Activated CD4-positive, alpha-beta T cell treated with anti-CD3 and anti-CD28 coated beads, Interleukin-10, Interleukin-2, amounts not matched to agents 100 ng/mL and 50 ng/mL, durations not matched to agents 16 hours and 8 hours (primary cell): ENCODE measurements at places on chromosomes 3 and 15.

- DNase-seq, result no peak
Observed at GRCh38 chr3:171345107-171345843, 114.9 kb downstream of the TNIK start.

- DNase-seq, result peak; percentile 70
Observed at GRCh38 chr3:4474683-4475490, 7.8 kb upstream of the SUMF1 start.

GRCh38 chr3:112687616-112688015 is 46.7 kb upstream of the CCDC80 start:
- DNase-seq, result no peak

- no peak for DNase-seq
Observed at GRCh38 chr15:82871358-82871757, 61.9 kb downstream of the WHAMM start.

DNA sequence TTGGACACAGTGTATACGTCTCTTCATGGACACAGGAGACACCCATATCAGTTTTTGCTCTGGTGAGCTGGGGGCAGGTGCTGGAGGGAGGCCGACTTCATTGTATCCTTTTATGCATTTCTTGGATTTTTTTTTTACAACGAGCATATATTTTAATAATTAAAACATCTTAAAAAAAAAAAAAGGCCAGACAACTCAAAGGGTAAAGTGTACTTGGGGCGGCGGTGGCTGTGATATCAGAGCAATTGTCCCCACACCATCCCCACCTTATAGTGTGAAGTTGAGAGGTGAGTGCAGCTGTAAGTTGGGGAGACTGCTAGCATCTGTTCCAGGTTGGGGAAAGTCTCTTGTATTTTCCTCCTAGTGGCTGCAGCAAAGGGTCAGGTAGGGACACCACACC is 12.0 kb upstream of the PLXNA1 start:
- no peak for DNase-seq

DNA sequence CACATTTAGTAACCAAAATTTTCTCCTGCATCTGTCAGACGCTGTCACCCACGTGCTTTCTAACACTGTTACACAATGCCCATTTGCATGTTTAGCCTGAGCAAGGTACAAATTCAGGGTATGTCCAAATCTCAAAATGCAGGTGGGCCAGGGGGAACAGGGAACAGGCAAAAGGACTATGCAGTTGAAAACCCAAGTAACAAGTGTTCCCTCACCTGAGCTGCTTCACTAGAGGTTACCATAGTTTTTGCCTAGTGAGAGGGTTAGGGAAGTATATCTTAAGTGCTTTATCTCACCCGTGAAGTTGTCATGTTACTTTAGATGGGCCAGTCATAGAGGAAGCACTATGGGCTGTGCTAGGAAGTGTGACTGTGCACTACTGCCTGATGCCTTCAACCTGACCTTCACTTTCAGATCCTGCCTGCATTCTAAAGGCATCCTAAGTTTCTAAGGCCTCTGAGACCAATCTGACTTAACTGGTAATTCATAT is 6.0 kb upstream of the TMEM87A start:
- DNase-seq, result peak; percentile 39

DNA sequence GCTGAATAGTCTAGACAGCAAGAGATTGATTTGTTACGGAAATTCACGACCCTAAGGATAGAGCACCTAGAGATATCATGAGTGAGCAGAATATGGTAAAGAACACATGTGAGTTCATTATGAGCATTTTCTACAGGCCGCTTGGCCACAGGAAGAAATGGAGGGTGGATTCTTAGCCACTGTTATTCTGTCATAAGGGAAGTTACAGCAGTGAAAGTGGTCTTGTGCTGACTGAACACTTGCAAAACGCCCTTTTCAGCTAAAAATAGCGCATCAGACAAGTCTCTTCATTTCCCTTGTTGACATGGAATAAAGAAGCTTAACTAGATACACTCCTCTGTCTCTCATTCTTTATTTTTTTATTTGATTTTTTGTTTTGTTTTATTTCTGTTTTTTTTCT is 19.8 kb downstream of the DGKG start:
- no peak for DNase-seq

GRCh38 chr3:141237701-141238521 is 6.3 kb downstream of the PXYLP1 start:
- DNase-seq, result peak; percentile 65

DNA sequence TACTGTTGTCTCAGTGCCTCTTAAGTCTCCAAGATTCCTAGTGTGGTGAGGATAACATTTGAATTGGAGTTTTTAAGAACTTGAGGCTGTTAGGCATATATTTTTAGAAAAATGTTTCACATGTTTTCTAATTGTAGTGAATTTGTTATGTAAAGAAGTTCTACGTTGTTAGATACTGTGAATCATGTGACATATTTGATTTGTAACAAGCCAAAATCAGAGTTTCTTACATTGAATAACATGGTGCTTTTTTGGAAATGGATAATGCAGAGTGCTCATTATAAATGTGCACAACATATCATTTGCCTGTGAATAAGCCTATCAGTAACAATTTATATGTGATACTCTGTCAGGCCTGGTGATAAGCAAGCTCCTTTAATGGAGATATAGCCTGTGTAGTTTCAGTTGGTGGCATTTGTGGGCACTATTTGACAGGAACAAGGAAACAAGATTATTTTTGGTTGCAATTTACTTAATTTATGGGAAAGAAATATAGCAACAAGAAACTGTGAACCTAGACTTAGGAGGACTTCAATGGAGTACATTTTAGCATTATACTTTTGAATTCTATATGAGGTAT is 328.8 kb downstream of the ARPP21 start:
- DNase-seq, result no peak

GRCh38 chr15:38844736-38845135 is 280.1 kb upstream of the RASGRP1 start:
- DNase-seq, result no peak

- no peak for DNase-seq
Observed at GRCh38 chr3:183394150-183394549, 34.3 kb downstream of the MCF2L2 start.

DNA sequence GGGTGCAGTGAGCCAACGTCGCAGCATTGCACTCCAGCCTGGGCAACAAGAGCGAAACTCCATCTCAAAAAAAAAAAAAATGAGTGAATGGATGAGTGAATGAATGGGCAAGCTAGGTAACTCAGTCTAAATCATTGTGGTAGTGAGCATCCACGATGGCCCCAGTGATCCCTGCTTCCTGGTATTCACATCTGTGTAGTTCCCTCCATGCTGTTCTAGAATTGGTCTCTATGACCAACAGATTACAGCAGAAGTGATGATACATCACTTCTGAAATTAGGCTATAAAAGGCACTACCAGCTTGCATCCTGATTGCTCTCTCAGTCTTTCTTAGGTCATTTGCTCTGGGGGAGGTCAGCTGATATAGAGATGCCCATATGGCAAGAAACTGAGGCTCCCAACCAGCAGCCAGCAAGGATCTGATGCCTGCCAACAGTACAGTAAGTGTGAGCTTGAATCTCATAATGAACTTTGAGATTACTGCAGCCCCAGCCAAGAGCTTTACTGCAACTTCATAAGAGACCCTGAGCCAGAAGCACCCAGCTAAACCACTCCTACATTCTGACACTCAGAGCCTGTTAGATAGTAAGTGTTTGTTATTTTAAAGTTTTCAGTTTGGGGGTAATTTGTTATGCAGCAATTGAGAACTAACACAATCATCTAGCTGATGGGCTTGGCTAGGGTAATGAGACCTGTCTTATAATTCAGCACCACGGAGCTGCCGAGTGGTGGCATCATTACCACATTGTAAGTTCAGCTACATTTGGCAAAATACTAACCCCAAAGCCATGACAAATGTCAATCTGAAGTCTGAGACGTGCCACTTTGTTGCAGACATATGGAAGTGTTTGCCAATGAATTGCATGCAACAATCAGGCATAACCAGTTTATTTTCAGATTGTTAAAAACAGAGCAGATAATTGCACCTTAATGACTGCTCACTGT is 53.0 kb downstream of the KLHL6 start:
- no peak for DNase-seq

DNA sequence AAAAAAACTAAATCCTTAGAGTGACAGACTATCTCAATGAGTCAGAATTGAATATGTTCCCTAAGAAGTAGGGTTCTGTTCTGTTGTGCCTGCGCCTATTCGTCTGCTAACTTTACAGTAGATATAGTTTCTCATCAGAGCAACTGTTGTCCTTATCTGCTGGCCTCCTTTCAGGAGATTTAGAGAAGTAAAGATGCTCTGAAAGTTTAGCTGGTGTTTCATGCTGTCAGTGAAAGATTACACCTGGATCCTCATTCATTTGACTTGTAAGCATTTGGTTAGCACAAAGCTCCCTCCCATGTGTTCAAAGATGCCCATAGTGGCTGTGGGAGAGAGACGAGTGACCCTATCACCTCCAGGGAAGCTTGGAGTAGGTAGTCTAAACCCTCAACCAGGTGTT is 35.0 kb downstream of the SUCNR1 start:
- DNase-seq, result no peak

GRCh38 chr3:136728918-136729317 is 23.3 kb downstream of the STAG1 start:
- no peak for DNase-seq

DNA sequence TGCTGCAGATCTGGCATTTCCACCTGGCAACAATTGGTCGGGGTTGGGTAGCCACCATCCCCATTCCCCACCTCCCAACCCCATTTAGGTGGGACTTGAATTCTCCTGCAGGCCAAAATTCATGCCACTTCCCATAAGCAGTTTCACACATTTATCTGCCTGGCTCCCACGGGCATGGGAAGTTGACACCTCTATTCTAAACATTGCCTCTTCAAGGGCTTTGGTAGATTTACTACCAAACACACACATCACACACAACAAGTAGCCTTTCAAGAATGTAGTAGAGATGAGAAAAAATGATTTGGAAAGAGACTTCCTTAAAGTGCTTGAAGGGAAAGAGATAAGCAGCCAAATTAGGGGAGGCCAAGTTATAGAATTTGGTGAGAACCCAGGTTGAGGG is 30.9 kb downstream of the ZBTB38 start:
- no peak for DNase-seq

GRCh38 chr15:91717811-91718210 is 135.7 kb upstream of the SLCO3A1 start:
- DNase-seq, result no peak

GRCh38 chr3:189292667-189293484 is 121.1 kb downstream of the TPRG1 start:
- DNase-seq, result no peak
